ENCODE measurements at places on chromosomes 2 and 18.
A peak's percentile ranks its signal among the peaks of the same experiment; 100 is the strongest.

DNA sequence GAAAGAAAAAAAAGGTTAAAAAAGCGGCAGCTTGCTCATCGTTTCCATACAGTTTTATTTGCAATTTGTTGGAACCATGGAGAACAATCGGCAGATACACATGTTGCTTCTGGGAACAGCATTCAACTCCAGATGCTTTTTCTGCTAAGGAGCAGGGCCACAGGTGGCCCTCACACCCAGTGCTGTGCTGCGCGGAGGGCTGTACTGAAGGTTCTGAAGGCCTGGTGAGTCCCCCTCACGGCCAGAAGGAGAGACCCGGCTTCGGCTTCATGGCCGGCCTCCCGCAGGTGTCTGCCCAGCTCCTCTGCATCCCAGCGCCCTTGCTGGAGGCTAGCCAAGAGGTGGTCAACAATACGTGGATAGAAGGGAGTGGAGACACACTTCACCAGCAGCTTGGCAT is 394.3 kb downstream of the NBAS start:
- DNase-seq, result no peak

GRCh38 chr2:115483666-115484065 is 1041.2 kb downstream of the DPP10 start:
- DNase-seq, result no peak

GRCh38 chr18:12989397-12990122 is 1.6 kb upstream of the CEP192 start:
- DNase-seq, result no peak

DNA sequence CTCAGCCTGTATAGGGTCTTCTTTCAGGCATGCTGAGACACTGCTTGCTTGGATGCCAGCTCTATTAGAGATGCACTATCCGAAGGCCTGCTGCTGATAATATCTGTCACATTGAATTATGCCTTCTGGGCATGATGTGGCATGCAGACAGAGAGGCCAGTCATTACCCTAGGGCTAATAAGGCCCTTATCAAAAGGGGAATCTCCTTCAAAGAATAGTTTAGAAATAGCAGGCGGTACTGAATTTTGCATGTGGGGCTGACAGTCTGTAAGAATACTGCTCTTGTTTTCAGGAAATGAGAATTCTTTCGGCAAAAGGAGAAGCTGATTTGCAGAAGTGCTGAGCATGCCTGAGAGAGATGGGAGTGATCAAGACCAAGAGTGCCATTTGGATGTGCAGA is 13.1 kb upstream of the LHCGR start:
- DNase-seq, result no peak

DNA sequence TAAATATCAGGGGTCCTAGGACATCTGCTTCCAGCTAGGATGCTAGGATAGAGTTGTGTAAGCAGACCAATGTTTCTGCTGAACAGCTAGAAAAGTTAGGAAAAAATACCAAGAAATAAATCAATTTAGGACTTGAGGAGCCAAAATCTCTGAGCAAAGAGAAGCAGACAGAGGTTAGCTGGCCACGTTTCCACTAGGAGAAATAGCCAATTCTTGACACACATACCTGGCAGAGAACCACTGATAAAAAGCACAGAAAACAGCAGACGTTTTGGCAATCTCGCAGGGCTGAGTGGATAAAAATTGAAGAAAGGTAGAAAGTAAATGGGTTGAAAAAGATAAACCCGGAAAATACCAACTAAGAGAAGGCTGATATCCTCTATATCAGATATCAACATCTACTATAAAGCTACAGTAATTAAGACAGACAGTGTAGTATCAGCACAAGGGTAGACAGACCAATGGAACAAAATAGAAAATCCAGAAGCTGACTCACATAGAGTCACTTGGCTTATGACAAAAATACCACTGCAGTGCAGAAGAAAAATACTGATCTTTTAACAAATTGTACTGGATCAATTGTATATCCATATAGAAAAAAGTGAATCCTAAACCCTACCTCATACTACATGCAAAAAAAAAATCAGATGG is 306.1 kb upstream of the KLHL29 start:
- no peak for DNase-seq

DNA sequence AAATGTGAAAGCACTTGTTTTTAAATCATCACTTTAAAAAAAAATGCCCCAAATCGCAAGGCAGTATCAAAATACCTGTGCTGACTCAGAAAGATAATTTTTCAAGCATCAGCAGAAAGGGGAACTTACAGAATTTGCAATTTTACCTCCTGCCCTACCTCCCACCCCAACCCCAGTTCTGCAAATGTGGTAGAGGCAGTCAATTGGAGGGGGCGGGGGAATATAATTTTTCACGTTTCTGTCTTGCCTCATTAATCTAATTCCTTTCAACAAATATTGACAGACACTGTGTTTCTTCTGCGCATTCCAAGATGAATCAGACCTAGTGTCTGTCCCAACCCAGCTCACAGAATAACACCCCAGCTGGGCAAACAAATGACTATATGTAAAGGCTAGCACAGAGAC is 76.8 kb downstream of the ALPK2 start:
- no peak for DNase-seq

GRCh38 chr2:158745067-158745865 is 49.9 kb upstream of the DAPL1 start:
- DNase-seq, result peak; percentile 82

GRCh38 chr2:49004036-49004626 is 150.2 kb downstream of the FSHR start:
- no peak for DNase-seq

GRCh38 chr18:63002803-63003445 is 287.6 kb downstream of the PHLPP1 start:
- DNase-seq, result no peak

DNA sequence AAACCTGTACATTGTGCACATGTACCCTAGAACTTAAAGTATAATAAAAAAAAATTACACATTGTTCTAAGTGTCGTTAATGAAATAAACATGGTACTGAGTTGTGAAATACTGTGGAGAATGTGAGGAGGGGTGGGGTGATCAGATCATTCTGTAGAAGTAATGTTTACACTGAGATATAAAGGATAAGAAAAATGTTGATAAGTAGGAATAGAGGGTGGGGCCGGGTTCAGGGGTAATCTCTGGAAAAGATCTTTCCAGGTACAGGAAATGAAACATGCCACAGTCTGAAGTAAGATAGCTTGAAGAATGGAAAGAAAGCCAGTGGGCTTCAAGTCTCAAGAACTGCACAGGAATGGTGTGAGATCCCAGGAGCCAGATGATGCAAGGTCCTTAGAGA is 1482.4 kb downstream of the LRP1B start:
- no peak for DNase-seq

DNA sequence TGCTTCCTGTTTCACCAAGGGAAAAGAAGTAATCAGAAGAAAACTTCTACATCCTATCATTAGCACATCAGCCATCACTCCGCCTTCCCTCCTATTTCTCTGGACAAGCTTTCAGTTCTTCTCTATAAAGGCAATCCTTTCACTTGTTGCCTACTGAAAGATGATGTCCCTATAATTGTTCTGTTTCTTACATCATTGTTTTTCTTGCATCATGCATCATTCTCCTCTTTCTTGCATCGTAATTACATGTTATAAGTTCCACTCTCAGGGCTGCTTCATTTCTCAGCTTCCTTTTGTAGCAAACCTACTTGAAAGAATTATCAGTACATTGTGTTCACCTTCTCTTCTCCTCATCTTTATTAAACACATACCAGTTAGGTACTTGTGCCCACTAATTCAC is 7.2 kb downstream of the SLC30A6 start:
- peak; percentile 13 for DNase-seq

DNA sequence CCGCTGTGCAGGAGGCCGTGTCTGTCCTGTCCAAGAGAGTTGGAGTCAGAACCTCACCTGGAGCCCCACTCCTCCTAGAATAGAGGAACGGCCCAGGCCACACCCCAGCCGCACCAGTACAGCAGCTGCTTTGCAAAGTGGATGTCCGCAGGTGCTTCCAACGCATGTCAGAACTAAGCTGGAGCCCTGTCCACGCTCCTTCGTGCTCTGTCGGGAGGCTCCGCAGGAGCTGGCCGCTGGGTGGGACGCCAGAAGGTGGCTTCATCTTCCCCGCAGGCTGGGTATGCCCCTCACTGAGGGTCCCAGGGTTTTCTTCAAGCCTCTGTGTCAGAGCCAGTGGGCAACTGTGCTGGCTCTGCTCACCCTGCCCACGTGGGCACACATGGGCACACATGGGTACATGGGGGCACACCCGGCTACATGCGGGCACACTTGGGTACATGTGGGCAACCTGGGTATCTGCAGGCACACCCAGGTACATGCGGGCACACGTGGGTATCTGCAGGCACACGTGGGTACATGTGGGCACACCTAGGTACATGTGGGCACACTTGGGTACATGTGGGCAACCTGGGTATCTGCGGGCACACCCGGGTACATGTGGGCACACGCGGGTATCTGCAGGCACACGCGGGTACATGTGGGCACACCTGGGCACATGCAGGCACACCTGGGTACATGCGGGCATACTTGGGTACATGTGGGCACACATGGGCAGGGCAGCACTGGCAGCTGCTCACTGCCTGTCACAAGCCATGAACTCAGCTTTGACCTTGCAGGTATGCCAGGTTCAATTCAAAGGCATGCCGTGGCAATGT is 67.1 kb upstream of the CTDP1 start:
- DNase-seq, result no peak

DNA sequence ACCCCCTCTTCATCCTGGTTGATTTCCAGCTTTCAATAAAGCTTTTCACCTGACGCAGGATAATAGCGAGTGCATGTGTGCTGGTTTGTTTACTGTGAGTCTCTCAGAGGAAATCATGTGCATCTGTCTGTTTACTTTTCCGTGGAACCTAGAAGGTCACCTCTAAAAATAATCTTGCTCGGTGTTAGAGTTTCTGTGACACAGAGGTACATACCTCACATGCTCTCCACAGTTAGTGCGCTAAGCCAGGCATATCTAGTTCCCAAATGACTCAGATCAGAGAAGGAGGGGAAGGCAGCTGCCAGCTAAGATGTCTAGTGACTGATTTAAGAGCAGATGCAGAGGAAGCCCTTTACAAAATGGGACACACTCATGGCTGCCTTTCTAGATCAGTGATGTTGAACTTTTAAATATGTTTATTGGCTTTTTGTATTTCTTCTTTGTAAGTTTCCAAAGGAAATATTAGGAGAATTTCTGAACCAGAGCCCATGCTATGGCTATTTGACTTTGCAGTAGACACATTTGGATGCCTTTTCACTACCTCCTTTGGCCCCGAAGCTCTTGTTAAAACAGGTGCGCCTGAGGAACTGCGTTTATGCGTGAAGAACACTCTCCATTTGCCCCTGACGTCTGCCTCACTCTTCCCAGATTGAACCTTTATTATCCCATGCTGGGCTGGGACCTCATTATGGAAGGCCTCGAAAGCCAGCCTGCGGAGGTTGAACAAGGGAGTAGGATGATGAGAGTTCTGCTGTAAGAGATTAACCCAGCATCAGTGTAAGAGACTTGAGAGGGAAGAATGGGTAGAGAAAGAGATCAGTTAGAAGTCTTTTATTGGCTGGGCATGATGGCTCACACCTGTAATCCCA is 145.6 kb downstream of the FAM161A start:
- DNase-seq, result peak; percentile 12

All from fibroblast of pulmonary artery (primary cell).